Ascending aorta (tissue), 2 donors: ENCODE measurements at places on chromosomes 6 and 20.
A peak's percentile ranks its signal among the peaks of the same experiment; 100 is the strongest.

GRCh38 chr6:11771473-11772048 is 7.0 kb downstream of the ADTRP start:
- no peaks in the 10 kb centered on the region for H3K36me3 ChIP-seq
- peak overlapping the region; percentile 91 for H3K27ac ChIP-seq
- H3K4me3 ChIP-seq = no peak overlapping the region
- peaks cover 43% of the 10 kb centered on the region for H3K4me1 ChIP-seq

DNA sequence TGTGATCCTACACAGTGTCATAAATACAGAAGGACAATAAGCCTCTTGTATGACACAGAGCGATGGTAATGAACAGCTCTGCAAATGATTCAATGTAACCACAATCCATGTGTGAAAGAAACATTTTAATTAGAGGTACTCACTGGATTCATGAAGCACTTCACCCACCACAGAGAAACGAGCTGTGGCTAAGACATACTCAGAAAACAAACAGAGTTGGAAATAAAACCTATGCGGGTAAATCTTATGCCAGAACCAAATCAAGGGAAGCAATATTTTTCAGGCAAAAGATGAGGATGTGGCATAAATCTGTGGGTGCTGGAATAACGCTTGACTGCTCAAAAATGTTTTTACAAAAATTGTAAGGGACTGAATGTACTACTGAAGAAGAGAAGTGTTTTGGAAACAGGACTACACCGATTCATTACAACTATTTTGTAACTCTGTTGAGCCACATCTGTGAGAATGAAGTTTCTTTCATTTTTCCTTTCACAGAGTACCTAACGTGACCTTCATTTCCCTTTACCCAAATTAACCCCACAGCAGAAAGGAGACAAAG is 112.1 kb downstream of the WDR27 start:
- no peaks in the 10 kb centered on the region for H3K4me1 ChIP-seq
- no peak overlapping the region for H3K27ac ChIP-seq
- H3K4me3 ChIP-seq = no peak overlapping the region
- DNase-seq = no peak

GRCh38 chr6:49892280-49892679 is 25.9 kb upstream of the CRISP1 start:
- H3K4me3 ChIP-seq = no peak overlapping the region
- no peaks in the 10 kb centered on the region for H3K4me1 ChIP-seq
- H3K27ac ChIP-seq = no peak overlapping the region
- DNase-seq = no peak
- no peaks in the 10 kb centered on the region for H3K27me3 ChIP-seq

- H3K4me1 ChIP-seq = peaks cover 14% of the 10 kb centered on the region
- no peak overlapping the region for H3K4me3 ChIP-seq
- no peak for DNase-seq
- H3K27ac ChIP-seq = no peak overlapping the region
- no peaks in the 10 kb centered on the region for H3K36me3 ChIP-seq
- H3K27me3 ChIP-seq = no peaks in the 10 kb centered on the region
These were observed 228.9 kb downstream of the RNGTT start for GRCh38 chr6:88734544-88734943.

GRCh38 chr6:11722805-11723631 is 55.6 kb downstream of the ADTRP start:
- H3K36me3 ChIP-seq = no peaks in the 10 kb centered on the region
- H3K4me1 ChIP-seq = no peaks in the 10 kb centered on the region
- no peak overlapping the region for H3K27ac ChIP-seq
- no peaks in the 10 kb centered on the region for H3K27me3 ChIP-seq
- no peak overlapping the region for H3K4me3 ChIP-seq
- DNase-seq = no peak
